T-helper 22 cell (primary cell): ENCODE measurements at places on chromosomes 1 and 21.

GRCh38 chr1:108747171-108747850 lies 837 bp downstream of the STXBP3 start:
- peak; percentile 13 for DNase-seq

- DNase-seq, result no peak
Observed at GRCh38 chr1:166933633-166934032, 41.7 kb downstream of the ILDR2 start.

GRCh38 chr21:44780767-44781459 lies 20.7 kb downstream of the UBE2G2 start:
- DNase-seq, result no peak

- DNase-seq, result no peak
Observed at GRCh38 chr1:54476530-54477109, 70.4 kb upstream of the SSBP3 start.

GRCh38 chr1:62746086-62746808 lies 37.7 kb upstream of the ATG4C start:
- no peak for DNase-seq
